Cortex of kidney (tissue), 1 donor: ENCODE measurements at places on chromosomes 4 and X.

GRCh38 chr4:135354876-135355275 is 1153.3 kb upstream of the PABPC4L start:
- no peak for DNase-seq

- no peak for DNase-seq
Observed at GRCh38 chrX:124507246-124507645, 160.9 kb downstream of the SH2D1A start.

DNA sequence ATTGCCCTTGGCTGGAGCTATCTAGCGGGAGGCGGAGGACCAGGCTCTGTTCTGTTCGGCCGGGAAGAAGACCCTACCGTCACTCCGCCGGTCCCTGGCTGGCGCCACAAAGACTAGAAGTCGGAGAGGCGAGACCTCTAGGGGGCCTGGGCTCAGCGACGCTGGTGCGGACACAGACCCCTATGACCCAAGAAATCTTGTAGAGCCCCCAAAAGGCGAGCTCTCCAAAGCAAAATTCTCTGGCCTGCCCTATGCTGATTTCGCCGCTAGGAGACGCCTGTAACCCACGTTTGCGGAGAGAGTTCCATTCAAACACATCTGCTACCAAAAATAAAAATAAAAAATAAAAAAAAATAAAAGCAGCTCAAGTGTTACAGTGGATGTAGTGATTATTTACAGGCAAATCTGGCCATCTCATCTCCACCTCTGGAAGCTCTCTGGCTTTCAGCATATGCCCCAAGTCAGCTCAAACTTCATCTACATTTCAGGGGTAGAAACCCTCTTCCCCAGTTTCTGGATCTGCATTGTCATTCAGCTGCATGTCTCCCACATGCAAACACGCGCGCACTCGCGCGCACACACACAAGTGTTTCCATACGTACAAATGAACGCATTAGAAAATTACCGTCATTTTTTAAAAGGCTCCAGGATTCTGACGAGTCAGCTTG is 2.4 kb upstream of the PCDH10 start:
- no peak for DNase-seq

- no peak for DNase-seq
Observed at GRCh38 chrX:17564689-17565409, 172.4 kb upstream of the SCML1 start.

DNA sequence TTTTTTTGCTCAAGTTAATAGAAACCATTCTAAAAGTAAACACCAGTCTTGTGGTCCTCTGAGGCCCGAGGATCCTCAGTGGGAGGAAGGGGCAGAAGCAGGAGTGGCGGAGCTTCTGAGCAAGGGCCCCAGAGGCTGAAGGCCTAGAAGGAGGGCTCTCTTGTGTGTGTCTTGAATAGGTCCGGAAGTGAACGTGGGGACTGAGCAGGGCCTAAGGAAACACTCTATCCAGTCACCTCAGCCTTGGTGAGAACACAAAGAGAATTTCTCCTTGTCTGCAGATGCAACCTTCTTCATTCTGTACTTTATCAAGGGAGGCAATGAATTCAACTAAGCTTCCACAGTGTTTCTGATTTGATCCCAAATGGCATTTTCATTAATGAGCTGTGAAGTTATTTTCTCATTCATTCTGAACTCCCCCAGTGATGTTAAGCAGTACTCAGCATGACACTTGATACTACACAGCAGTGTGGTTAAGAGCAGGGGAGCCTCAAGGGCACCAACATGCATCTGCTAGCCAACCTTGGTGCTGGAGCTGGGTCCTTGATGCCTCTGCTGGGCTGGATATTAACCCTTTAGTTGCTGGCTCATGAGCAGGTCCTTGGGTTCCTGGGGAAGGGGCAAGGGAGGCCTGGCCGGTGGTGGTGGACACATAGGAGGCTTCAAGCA is 64.7 kb downstream of the RBM47 start:
- no peak for DNase-seq

GRCh38 chr4:10500776-10501175 is 43.5 kb upstream of the ZNF518B start:
- no peak for DNase-seq

GRCh38 chrX:97594646-97595224 is 711.0 kb downstream of the RPA4 start:
- no peak for DNase-seq

DNA sequence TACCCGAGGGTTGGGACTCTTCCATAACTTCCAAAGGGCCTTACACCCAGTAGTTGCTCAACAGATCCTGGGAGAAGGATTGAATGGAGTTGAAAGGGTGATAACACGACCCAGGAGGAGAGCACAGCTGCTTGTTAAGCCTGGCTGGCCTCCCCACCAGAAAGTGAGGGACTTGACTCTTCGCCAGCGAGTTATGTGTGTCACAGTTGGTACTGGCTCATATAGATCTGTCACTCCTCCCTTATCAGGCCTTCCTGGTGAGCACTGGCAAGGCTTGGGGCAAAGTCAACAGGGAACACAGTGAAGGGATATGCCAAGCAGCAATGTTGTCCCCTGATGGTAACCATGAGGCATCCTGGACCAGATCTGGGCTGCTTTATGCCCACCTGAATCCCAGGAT is 35.8 kb downstream of the APLN start:
- DNase-seq, result no peak

DNA sequence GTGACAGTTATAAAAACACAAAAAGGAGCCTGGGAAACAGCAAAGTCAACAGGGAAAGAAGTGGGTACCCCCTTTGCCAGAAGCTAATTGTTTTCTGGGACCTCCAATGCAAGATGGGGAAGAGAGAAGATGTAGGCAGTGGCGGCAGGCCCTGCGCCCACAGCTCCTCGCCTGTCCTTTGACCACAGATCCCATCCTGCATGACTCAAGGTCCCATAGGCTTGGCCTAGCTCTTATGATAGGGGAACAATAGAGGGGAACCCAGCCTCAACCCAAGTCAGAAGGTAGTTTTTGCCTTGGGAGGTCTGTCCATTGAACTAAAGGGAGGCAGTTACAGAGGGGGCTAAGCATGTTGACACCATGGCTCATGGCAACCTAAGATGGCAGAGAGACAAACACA is 14.2 kb downstream of the ZMYM3 start:
- DNase-seq, result no peak

DNA sequence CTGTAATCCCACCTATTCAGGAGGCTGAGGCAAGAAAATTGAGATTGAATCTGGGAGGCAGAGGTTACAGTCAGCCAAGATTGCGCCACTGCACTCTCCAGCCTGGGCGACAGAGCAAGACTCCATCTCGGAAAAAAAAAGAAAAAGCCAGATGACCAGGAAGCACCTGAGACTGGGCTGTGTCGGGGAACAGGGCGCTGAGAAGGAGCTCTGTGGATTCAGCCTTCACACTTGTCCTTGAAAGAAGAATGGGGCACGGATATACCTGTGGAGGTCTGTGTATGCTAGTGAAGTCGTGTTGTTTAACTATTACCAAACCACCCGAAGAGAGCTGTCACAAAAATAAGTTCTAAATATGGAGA is 39.3 kb upstream of the TADA2B start:
- DNase-seq, result no peak

- DNase-seq, result no peak
Observed at GRCh38 chr4:41865981-41866798, 69.0 kb upstream of the TMEM33 start.

- DNase-seq, result no peak
Observed at GRCh38 chr4:79831119-79831528, 241.9 kb downstream of the ANTXR2 start.

- no peak for DNase-seq
Observed at GRCh38 chr4:102502543-102502818, 1.3 kb downstream of the NFKB1 start.

DNA sequence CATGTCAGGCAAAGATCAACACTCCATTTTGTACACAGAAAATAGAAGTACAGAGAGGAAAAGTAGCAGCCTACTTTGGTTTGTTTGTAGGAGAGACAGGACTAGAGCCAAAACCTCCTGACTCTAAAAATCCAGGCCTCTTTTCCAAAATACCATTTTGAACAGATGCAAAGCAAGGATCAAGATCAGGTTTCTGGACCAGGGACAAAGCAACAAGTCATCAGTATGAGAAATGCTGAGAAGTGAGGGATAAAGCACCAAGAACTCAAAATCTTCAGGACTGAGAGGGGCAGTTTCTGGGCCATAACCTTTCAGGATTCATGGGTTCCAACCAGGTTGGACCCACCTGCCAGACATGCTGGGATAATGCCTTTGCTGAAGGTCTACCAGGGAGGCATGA is 36.6 kb upstream of the MBTPS2 start:
- no peak for DNase-seq

DNA sequence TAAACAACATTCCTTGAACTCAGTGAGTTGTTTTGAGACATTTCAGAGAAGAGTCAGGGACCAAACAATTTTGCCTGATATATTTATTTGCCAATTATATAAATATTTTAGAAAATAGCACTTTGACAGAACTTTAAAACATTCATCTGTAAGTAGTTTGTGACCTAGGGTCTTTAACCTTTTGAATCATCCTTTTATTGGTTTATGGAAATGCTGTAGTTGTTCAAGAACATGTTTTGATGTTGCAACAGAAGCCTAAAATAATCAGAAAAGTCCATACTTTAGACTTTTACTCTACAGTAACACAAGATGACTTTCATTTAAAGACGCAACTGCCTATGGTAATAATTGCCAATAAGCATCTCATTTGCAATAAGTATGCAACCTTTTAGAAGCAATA is 43.0 kb downstream of the CXCL1 start:
- no peak for DNase-seq

GRCh38 chrX:55167124-55167803 is 52.9 kb upstream of the PAGE5 start:
- no peak for DNase-seq

GRCh38 chr4:87973283-87974169 is 2.0 kb upstream of the SPP1 start:
- no peak for DNase-seq

DNA sequence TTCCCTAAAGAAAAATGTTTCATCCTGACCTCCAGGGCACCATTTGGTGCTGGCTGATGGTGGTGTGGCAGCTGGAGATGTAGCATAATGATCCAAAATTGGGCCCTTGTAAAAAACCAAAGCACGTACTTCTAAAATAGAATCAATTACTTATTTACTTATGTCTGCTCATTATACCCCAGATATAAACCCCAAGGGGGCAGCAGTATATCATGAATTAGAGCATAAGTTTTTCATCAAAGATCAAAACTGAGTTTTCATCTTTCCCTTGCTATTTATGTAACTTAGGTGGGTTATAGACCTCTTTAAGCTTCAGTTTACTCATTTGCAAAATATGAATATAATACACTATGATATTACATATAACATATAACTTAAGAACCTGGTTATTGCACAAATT is 241.1 kb downstream of the TACR3 start:
- no peak for DNase-seq

DNA sequence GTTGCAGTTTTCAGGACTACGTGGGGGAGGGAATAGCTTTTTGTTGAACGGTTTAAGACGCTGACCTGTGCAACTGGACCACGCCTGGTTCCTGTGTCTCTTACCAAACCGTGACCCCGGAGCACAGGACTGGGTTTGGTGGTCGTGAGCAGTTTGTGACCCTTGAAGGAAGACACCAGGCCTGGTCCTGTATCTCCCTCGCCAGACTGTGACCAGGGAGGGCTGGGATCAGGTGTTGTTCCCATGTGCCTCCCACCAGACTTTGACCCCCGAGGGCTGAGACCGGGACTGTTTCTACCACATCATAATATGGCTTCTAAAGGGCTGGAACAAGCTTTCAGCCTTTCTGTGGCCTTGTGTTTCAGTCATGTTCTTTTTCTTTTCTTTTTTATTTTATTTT is 683 bp downstream of the EBP start:
- no peak for DNase-seq

- DNase-seq, result no peak
Observed at GRCh38 chr4:185870366-185870765, 58.4 kb upstream of the SORBS2 start.

DNA sequence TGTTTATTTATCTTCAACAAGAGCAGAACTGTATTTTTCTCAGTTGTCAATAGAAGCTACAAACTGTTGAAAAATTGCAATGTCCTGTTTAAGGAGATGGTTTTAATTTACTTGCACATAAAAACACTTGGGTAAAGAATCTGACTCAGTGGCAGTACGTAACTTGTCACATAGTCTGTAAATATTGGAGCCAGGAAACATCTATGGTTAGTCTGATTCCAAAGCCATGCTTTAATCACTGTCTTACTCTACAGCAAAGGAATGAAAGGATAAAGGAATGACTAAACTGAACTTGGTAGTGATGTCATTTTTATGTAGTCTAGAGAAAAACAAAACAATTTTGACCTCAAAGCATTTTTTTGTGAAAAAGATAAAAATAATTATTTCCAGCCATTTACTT is 537.2 kb downstream of the STIM2 start:
- DNase-seq, result no peak

DNA sequence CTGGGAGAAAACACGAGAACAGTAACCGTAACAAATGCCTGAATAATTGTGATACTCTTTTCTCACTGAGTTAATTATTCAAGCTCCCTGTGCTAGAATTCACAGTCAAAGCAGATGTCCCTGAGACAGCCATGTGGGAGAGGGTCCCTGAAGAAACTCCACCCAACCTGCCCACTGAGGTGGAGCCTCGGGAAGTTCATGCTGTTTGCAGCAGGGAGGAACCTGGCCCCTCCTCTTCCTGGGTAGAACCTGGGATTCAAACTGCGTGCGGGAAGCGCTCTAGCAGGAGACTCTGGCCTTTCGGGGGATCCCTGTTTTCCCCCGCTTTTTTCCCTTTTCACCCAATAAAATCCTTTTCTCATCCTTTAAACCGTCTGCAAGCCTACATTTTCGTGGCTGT is 20.2 kb upstream of the RHOH start:
- no peak for DNase-seq

- no peak for DNase-seq
Observed at GRCh38 chr4:55578341-55579010, 13.6 kb downstream of the PDCL2 start.

- DNase-seq, result no peak
Observed at GRCh38 chrX:71095033-71095432, 618 bp upstream of the FOXO4 start.

DNA sequence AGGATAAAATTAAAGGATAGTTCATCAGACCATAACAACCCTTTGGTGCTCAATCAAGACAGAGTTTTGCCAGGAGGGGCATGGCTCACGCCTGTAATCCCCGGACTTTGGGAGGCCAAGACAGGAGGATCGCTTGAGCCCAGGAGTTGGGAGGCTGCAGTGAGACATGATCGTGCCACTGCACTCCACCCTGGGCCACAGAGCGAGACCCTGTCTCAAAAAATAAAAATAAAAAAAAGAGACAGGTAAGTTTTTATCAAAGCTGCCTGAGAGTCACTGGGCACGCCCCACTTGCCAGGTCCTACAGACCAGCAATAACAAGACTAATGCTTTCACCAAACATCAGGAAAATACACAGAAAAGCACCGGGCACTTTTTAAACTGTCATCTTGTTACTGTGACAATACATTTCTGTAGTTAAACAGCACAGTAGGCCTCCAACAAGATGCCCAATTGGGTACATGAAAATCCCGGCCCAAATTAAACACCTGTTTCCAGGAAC is 765 bp downstream of the CFAP97 start:
- DNase-seq, result no peak

DNA sequence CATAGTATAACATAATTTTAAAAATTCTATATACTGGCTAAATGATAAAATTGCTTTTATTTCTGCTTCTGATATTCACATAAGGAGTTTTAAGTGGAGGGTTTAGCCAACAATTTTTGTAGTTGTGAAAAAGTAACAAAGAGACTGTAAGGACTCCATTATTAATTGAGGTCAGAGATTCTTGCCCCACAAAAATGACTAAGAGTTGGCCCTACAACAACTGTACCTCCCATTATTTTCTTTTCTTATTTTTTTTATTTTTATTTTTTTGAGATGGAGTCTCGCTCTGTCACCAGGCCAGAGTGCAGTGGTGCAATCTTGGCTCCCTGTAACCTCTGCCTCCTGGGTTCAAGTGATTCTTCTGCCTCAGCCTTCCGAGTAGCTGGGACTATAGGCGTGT is 9.4 kb upstream of the ADH1B start:
- DNase-seq, result no peak
